ENCODE measurements at places on chromosomes 12 and 14. TPM values are rescaled to one million over a fixed set of nuclear protein-coding genes. Genes with fewer than 3 reads are reported as not detected.
A peak's percentile ranks its signal among the peaks of the same experiment; 100 is the strongest.

The OR6C74 gene
- not detected for total RNA-seq

- no peak for DNase-seq
Observed at GRCh38 chr14:49896966-49897365, 4.1 kb downstream of the ARF6 start.

GRCh38 chr12:94561943-94562411, 88.4 kb downstream of the TMCC3 start:
- peak; percentile 53 for DNase-seq

DNA sequence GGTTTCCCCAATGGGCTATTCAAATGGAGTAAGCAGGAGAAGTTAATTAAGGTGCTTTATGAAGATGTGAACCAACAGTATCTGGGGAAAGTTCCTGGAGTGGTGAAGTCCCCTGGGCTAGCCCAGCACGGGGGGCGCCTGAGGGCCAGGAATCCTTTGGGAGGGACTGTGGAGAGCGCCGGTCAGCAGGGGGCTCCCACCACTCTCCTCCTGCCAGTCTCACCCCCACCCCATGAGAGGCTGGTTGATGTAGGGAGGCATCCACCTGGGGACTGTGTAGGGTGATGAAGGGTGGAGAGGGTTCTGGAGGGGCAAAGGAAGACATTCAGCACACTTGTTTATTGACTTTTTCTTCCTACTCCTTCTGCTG, 4.4 kb downstream of the CEBPE start:
- no peak for DNase-seq

GRCh38 chr12:96029826-96030225, 5.6 kb downstream of the LTA4H start:
- DNase-seq = no peak
